Activated T-cell treated with anti-CD3 and anti-CD28 coated beads, Interleukin-2, amount 50 U/mL, for 4 hours (primary cell): ENCODE measurements at places on chromosomes 12 and 14. TPM values are rescaled to one million over a fixed set of nuclear protein-coding genes. Genes with fewer than 3 reads are reported as not detected.

CSRP2 gene
- total RNA-seq: 0.42 TPM

LRRIQ1 gene
- not detected for total RNA-seq

SLC15A5 gene
- total RNA-seq: not detected

ALDH2 gene
- total RNA-seq: 2.7 TPM

GPR68 gene
- total RNA-seq: 4.1 TPM

ANO2 gene
- not detected for total RNA-seq

ARHGEF40 gene
- total RNA-seq: 0.11 TPM

PPM1A gene
- 40.0 TPM for total RNA-seq

STYK1 gene
- total RNA-seq: 0.25 TPM

TAS2R30 gene
- 1.1 TPM for total RNA-seq

SLC39A5 gene
- 0.79 TPM for total RNA-seq

PRR4 gene
- total RNA-seq: 0.91 TPM

ADCY4 gene
- 0.43 TPM for total RNA-seq

TSPAN19 gene
- total RNA-seq: not detected

NGB gene
- total RNA-seq: not detected

AHNAK2 gene
- total RNA-seq: 0.08 TPM

TESPA1 gene
- 89.6 TPM for total RNA-seq

RAB2B gene
- total RNA-seq: 30.3 TPM

ADAM20 gene
- total RNA-seq: 0.08 TPM

MSI1 gene
- total RNA-seq: 0.25 TPM

LHX5 gene
- not detected for total RNA-seq

CAPS2 gene
- total RNA-seq: 0.79 TPM

TAS2R9 gene
- total RNA-seq: not detected

RAP1B gene
- 213 TPM for total RNA-seq

SMAGP gene
- 0.76 TPM for total RNA-seq

TUBA1C gene
- 597 TPM for total RNA-seq

KRT75 gene
- not detected for total RNA-seq

ZNF384 gene
- total RNA-seq: 59.7 TPM

PLEKHG3 gene
- 1.1 TPM for total RNA-seq

INHBC gene
- total RNA-seq: 0.15 TPM

REM2 gene
- 0.27 TPM for total RNA-seq

SYCP3 gene
- total RNA-seq: 0.43 TPM

KERA gene
- not detected for total RNA-seq

USP44 gene
- total RNA-seq: 4.9 TPM

LRRC43 gene
- total RNA-seq: not detected

RNASE7 gene
- total RNA-seq: not detected

SLC17A8 gene
- not detected for total RNA-seq

SAMD15 gene
- total RNA-seq: 0.82 TPM

OAS2 gene
- 27.8 TPM for total RNA-seq

TRIP11 gene
- total RNA-seq: 38.9 TPM

NTF3 gene
- not detected for total RNA-seq

ANG gene
- 0.19 TPM for total RNA-seq

KRT78 gene
- not detected for total RNA-seq

PLCZ1 gene
- total RNA-seq: not detected

PHETA1 gene
- total RNA-seq: 1.8 TPM

TMEM119 gene
- 0.08 TPM for total RNA-seq

SLC7A7 gene
- 0.16 TPM for total RNA-seq

PTPRO gene
- total RNA-seq: not detected

L2HGDH gene
- 13.3 TPM for total RNA-seq

KDM5A gene
- 66.0 TPM for total RNA-seq

NKX2-1 gene
- total RNA-seq: 0.13 TPM
